Eye (tissue), 1 donor: ENCODE measurements at places on chromosomes 6 and 20.

GRCh38 chr20:63428906-63429575, 43.4 kb downstream of the KCNQ2 start:
- no peak for DNase-seq

GRCh38 chr6:42756722-42757121, 10.8 kb upstream of the TBCC start:
- peak; percentile 31 for DNase-seq

DNA sequence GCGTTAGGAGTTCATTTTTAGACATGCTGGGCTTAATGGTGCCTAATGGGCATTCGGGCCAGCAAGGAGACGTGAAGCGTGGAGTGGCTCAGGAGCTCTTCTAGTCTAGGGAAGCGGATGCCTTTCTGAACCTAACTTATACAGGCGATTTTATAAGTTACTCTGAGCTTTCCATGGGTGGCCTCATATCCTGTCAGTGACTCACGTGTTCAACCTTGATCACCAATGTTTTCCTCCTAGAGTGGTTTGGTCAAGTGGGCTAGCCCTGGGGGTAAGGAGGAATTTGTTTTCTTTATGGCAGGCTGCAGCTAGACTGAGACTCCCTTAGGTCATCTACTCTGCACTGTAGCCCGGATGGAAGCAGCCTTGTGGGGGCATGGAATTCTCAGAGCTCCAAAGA, 52.1 kb downstream of the PLAGL1 start:
- no peak for DNase-seq

DNA sequence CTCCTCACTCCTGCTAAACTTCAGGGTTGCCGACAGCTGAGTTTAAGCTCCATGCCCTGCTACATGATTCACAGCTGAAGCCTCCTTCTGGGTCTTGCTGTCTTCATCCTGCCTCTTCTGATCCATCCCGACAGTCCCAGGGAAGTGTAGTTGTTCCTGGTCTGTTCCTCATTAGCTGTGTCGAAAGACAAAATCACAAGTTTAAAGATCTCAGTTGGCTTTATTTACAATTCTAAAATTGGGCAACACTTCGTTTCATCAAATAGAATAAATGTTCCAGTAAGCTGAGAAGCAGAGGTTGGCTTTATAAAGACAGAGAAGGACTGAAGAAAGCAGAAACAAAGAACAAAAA, 4.1 kb upstream of the SLC2A10 start:
- no peak for DNase-seq

GRCh38 chr20:17619351-17620093, 49.6 kb downstream of the DSTN start:
- DNase-seq: no peak

DNA sequence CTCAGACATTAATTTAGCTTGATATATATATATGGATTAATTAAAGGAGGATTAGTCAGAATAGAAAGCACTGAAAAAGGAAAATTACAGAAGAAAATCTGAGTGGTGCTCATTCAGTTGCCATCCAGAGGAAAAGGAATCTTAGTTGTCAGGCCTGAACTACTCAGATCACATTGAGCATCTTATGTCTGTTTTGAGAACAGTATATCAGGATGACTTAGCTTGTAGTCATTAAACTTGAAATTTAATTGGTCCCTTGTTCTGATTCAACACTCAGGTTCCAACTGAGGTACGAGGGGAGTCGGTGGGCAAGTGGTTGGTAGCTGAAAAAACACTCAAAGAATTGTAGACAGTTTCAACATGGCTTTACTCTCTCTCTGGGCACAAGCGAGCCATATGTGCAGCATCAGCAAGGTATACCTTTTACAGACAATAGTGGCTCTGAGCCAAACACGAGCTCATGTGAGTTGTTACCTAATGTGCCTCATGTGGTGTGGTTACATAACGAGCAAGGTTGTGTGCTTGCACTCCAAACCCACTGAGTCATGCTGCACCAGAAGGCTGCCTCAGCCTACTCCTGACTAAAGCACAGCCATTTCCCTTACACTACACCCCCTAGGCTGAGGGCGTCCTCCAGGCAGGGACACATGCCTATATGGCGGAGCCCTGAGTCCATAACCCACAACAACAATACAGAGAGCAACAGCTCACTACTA, 73.0 kb upstream of the HMGN3 start:
- no peak for DNase-seq

GRCh38 chr6:149936743-149937142, 5.1 kb upstream of the ULBP2 start:
- no peak for DNase-seq
